Left forelimb (tissue), 1 donor: ENCODE measurements at places on chromosomes 2 and 18.

DNA sequence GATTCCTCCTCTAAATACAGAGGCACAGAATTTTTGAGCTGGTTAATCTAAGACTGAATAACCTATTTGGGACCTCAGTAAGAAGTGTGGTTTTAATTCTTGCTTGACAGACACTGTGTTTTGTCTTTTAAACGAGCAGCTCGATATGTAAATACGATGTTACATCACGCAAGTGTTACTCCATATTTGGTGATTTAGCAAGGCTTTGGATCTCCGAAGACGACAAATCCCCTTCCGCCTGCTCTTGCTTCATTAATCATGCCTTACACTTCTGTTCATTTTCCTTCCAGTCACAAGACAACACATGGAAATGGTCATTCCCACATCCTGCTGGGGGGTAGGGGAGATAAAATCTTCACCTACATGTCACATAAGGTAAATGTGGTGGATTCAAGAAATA is 9.4 kb downstream of the BCL11A start:
- no peak for DNase-seq

GRCh38 chr18:9849407-9850283 is 36.1 kb upstream of the TXNDC2 start:
- no peak for DNase-seq

- no peak for DNase-seq
These were observed 457.4 kb downstream of the FBXO15 start for GRCh38 chr18:73690222-73690621.

- DNase-seq, result no peak
These were observed 118.0 kb downstream of the RNF152 start for GRCh38 chr18:61774846-61775245.

- no peak for DNase-seq
These were observed 50.9 kb upstream of the BIN1 start for GRCh38 chr2:127157651-127158485.

GRCh38 chr2:241768251-241768711 is 8.3 kb upstream of the GAL3ST2 start:
- DNase-seq, result no peak

DNA sequence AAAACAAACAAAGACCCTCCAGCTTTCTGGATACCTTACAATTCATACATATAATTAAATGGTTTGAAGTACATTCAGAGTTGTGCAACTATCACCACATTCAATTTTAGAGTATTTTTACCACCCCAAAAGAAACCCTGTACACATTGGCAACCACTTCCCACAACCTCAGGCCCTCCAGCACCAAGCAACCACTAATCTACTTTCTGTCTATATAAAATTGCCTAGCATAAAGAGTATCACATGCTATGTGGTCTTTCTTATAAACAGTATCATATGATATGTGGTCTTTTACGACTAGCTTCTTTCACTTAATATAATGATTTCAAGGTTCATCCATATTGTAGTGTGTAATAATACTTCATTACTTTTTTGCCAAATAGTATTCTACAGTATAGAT is 7.3 kb downstream of the IER3IP1 start:
- no peak for DNase-seq

DNA sequence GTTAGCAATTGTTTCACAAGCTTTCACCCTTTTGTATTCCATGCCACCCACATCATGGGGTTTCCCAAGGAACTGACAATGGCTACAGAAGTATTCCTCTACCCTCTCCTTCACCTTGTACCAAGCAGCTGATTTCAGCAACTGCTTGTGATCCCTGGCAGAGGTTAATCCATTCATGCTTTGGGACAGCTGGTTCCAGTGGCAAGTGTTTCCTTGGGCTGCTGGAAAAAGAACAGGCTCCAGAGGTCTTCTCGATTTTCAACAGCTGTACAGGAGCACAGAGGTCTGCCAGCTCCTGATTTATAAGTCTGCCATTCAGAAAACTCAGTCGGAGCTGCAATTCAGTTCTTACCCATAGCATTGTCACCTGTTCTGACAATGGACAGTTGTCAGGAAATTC is 239.2 kb upstream of the CWC22 start:
- no peak for DNase-seq

DNA sequence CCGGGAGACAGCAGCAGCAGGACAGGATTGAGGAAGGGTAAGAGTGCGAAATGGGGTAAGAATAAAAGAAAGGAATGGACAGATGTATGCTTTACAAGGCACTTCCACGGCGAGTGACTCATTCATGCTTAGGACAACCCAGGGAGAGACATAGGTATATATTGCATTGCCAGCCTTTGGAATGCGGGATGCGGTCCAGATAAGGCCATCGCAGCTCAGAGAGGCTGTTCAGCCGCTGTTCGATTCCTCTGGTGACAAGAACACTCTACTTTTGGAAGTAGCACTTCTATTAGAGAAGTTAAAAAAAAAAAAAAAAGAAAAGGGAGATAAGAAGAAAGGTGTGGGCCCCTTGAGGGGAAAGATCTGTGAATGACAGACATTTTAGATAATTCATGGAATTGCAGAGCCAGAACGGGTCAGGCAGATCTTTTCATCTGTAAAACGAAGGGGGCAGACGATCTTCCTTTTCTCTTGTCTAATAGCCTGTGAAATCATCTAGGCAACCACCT is 819 bp upstream of the NCOA1 start:
- DNase-seq, result no peak

GRCh38 chr2:98702127-98702802 is 28.7 kb downstream of the MGAT4A start:
- no peak for DNase-seq
